Stimulated activated CD4-positive, alpha-beta T cell treated with anti-CD3 and anti-CD28 coated beads, Interleukin-15, amount 100 ng/mL, for 1 hour (primary cell): ENCODE measurements at places on chromosomes 12 and 14.

DNA sequence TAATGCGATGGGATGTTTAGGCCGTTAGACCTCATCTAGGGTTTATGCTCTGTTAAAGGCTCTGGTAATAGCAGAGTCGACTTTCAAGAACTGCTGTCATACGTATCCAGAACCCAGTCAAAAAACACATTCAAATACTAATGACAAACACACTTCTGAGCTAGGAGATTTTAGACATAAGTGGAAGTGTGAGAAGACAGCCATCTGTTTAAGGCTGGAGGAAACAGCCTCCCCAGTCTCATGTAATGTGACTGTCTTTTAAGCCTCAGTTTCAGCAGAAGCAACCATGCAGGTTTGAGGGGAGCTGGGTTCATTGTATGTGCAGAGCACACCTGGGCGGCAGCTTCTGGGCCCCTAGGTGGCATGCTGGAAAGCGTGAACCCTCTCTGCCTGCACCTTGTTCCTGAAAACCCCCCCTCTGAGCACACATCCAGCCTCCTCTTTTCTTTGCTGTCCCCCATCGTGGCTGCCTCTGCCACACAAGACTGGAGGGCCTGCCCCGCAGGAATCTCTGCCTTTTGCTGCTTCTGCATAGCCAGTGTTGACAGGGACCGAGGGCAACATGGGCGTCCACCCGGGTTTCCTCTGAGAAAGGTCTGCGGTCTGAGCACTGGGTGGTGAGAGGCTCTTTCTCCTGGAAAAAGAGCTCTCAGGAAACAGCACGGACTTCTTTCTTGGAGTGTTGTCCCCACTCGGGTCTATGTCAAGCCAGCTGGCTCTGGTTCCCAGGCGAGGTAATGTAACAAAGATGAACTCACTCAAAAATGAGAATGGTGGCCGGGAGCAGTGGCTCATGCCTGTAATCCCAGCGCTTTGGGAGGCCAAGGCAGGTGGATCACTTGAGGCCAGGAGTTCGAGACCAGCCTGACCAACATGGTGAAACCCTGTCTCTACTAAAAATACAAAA, 11.6 kb downstream of the WNT5B start:
- no peak for DNase-seq

DNA sequence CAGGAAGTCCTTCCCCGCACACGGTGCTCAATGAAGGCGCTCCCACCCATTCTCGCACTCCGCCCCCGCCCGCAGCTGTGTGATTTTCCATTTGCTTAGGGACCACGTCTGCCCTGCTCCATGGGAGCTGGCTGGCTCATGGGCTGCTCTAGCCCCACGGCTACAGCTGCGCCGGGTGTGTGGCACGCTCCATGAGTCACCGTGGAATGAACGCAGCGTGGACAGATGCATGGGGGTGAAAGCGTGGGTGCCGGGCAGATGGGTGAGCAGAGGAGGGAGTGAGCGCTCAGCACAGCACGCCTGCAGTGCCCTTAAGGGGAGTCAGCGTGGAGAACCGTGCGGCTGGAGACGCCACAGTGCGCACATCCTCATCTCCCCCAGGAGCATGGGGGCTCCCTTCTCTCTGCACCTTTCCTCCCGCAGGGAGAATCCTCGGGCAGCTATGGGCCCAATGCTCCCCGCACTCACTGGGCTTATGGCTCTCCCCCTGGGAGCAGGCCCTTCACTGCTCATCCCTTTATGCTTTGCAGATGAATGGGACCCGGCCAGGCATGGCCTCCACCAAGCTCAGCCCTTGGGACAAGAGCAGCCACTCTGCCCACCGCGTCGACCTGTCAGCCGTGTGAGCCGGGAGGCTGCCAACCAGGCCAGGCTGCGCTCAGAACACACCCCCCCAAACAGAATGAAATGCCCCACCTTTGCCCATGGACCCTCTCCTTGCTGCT, 185.1 kb downstream of the ADGRD1 start:
- DNase-seq: no peak

GRCh38 chr14:45587142-45587541, 334.1 kb upstream of the MIS18BP1 start:
- DNase-seq: no peak

GRCh38 chr12:125794401-125794800, 729.2 kb downstream of the AACS start:
- DNase-seq: no peak

- DNase-seq: peak; percentile 60
These were observed at the start of gene SGPP1 for GRCh38 chr14:63727736-63728728. SGPP1 (minus strand) TSS chr14:63728065; CDS start chr14:63727944, 121 bp downstream.

- no peak for DNase-seq
These were observed 86.6 kb upstream of the OTX2 start for GRCh38 chr14:56896922-56897321.

DNA sequence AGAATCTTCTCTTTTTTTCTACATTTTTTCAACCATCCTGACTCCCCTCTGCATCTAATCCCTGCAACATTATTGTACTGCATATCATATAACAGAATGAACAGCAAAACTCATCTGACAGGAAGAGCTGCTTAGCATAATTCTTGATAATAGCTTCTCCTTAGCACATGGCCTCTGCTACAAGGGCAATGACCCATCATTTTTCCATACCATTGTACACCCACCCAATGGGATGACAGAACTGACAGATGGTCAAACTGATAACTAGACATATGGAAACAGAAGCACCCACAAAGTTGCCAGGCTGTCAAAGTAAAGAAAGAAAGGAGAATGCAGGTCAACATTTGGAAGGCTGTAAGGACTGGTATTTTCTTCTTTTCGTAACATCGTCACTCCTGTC, 390.4 kb upstream of the USP15 start:
- DNase-seq: no peak

DNA sequence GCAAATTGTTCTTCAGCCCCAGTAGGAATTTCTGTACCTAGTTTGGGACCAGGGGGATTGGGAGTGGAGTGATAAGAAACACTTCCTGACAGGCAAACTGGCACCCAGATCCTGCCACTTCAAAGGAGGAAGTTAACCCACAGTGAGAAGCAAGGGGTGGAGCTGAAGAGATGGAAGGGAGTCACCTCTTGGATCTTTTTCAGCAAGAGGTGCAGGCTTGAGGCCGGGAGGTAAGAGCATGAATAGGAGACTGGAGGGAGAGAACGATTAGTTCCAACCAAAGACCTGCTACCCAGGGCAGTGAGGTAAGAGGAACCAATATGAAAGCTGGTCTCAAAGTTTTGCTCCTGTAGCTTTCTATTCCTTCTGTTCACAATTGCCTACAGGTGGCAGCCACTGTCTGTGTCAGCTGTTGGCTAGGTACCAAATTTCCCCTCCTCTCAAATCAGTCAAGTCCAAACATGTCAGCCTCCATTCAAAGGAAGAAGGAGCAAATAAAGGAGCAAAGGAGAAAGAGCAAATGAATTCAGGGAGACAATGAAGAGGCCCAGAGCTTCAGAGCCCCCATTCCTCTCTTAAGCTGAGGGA, 14.9 kb upstream of the TAC3 start:
- DNase-seq: no peak

- DNase-seq: no peak
These were observed at the start of gene OTOGL for GRCh38 chr12:80099259-80099658. OTOGL (plus strand) TSS chr12:80099537; CDS start chr12:80209432, 109,895 bp downstream.

GRCh38 chr12:40405419-40405818, 180.6 kb downstream of the LRRK2 start:
- no peak for DNase-seq

DNA sequence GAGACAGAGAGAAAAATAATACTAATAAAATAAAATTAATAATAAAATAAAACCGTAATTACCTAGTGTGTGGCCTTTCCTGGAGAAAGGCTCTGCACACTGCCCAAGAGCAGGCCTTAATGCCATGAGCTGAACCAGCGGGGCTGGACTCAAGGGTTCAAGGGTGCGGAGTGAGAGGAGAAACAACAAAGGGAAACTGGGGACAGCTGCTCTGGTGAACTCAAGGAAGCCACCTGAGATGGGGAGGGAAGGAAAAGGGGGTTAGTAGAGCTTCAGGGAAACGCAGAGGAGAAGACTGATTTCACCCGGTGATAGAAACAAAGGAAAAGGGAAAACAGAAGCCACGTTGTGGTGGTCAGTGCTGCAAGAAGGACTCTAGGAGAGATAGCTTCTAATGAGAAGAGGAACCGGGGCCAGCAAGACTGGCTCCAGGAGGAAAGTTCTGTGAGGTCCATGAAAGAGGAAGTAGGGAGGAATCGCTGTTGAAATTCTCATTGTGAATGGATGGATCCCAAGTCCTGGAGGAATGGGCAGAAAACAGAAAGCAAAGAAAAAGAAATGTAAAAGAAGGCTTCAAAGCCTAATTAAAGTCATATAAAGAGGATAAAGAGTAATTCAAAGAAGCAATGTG, 48.3 kb upstream of the BCL2L14 start:
- DNase-seq: no peak
